AG09309 (cell line): ENCODE measurements at places on chromosomes 5 and 9.

GRCh38 chr9:3971391-3972082 is 328.3 kb downstream of the GLIS3 start:
- no peak for DNase-seq

DNA sequence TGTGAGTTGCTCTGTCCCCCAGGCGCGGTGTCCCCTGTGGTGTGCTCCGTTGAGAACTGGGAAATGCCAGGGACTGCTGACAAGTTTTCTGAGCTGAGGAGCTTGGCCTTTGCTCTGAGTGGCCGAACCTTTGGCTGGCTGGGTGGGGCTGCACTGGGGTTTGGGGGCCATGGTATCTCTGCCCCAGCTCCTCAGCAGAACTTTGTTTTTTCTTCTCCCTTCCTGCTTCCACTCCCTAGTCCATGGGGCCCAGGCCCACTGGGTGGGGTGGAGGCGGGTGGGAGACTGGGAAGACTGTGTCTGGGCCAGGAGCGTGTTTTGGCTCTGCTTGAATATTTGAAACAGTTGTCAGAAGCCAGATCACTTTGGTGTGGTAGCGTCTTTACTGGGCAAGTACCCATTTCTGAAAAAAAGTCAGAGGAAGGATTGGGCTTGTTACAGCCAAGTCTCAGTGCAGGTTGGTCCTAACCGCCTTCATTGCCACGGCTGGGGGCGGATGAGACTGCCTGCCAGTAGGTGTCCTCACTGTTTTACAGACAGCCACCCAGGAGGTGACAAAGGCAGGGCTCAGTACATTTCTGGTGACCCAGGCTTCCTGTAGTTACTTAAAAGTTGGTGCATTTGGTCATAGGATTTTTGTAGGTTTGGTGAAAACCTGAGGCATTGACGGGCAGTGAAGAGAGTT is 92.7 kb downstream of the DAB2IP start:
- peak; percentile 8 for DNase-seq

DNA sequence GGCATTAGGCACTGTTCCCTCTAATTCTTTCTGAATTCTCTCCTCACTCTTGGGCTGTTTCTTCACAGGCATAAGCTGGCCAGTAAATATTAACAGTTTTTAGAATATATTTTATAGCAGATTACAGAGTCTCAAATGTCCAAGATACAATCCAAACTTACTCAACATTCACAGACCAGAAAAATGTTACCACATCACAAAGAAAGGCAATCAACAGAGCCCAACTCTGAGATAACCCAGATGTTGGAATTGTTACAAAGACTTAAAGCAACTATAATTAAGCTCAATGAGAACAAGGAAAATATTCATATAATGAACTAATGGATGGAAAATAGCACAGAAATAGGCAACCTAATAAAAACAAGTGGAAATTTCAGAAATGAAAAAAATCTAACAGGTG is 401.1 kb upstream of the RGMB start:
- DNase-seq, result no peak

DNA sequence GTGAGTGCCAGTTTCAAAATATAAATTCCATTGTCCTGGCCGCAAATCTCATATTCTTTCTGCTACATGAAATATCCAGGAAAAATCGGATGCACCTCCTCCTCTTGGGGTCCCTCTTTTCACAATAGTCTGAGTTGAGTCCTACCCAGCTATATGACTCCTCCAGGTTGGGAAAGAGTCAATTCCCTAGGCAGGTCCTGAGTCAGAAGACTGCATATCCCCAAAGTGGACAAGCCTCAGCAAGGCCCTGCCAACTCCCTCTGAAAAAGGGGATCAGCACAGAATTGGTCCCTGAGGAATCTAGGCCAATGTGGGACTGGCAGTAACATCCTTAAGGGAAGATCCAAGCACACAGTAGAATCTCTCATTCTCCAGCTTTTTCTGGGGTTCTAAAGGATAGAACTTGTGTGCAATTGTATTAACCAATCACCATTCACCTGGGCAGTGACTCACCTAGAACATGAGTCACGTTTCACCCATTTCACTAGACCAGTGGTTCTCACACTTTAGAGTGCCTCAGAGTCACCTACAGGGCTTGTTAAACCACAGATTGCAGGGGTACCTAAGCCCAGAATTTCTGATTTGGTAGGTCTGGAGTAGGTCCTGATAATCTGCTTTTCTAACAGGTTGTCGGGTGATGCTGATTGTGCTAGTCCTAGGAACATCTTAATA is 44.7 kb upstream of the TMEM215 start:
- no peak for DNase-seq

- no peak for DNase-seq
These were observed 75.0 kb upstream of the HSPA9 start for GRCh38 chr5:138650196-138650595.

- DNase-seq, result no peak
These were observed 198.7 kb downstream of the NR2F1-AS1 start for GRCh38 chr5:93382188-93382825.

- no peak for DNase-seq
These were observed 957 bp downstream of the SHB start for GRCh38 chr9:38067859-38068681.

- DNase-seq, result no peak
These were observed 13.2 kb downstream of the CSF1R start for GRCh38 chr5:150073086-150073625.

DNA sequence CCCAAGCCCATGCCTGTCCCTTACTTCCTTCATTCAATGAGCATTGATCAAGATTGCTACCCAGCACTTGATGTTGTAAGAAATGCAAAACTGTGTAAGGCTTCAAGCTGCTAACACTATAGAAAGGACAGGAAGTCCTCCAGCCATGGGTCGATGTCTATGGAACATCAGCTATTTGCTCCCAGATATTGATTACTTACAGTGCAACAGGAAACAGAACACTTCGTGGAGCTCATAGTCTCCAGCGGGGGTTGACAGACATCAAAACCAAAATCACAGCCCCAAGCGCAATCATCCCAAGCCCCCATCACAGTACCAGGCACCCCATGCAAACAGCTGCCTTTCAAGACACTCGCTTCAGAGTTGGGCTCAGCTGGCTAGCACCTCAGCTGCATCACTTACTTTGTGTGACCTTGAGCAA is 26.8 kb upstream of the DUSP1 start:
- DNase-seq, result no peak

GRCh38 chr5:163453705-163454104 is 6.2 kb downstream of the NUDCD2 start:
- DNase-seq, result no peak

DNA sequence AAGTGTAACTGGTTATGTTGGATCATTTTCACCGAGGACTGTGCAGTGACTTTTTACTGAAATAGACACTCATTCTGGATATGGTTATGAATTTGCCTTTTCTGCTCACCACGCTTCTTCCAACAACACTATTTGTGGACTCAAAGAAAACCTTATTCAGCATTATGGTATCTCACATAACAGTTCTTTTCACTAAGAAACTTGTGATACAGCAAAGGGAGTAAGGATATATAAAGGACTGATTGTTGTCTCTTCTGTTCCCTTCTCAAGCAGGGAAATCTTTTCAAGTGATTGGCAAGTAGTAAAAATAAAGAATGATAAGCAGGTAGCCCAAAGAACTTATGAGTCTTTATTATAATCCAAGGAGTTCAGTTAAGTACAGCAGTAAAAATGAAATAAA is 131.5 kb upstream of the SV2C start:
- no peak for DNase-seq

DNA sequence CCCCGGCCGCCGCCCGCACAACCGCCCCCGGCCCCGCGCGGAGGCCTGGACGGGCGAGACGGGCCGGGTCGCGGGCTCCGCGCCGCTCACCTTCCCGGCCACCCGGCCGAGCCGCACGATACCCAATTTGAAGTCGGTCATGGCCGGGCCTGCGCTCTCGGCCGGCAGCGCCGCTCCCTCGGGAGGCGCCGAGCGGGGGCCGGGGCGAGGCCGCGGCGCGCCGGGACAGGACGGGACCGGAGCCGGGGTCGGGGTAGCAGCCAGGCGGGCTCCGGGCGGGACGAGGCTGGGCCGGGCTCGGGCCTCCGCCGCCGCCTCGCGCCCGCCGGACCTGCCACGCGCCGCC is 216 bp downstream of the ZMYND19 start:
- DNase-seq, result no peak

DNA sequence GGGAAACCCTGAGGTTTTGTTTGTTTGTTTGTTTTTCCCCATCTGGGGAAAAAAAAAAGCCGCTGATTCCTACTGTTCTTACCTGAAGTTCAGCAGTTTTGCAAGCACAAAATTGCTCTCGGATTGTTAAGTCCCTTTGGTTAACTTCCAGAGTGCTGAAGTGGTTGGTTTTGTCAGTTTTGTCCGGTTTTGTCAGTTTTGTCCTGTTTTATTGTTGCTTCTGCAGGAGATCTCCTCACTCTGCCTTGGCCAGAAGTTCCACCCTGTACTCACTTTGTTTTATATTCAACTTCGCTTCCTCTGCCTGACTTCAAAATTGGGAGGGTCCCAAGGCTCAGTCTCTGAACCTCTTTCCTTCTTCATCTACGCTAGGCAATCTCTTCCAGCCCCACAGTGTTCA is 14.4 kb downstream of the ZNF346 start:
- no peak for DNase-seq

DNA sequence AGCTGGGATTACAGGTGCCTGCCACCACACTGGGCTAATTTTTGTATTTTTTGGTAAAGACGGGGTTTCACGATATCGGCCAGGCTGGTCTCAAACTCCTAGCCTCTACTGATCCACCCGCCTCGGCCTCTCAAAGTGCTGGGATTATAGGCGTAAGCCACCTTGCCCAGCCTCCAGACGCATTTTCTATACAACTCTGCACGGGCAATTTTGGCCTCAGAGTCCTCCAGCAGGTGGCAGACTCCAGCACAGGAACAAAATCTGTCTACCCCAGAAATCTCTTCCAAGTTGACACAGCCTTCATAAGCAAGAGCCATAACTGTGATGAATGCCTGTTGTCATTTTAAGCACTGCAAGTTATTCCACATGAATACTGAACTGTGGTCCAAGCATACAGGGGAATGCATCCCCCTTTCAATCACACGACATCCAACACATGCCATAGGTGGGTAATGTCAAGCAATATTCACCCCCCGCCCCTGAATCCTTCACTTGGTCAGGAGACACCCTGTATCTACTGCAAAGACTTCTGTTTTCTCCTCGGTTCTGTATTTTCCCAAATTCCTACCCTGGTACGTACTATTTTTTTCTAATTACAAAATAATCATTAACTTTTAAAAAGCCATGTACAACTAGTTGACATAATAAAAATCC is 50.8 kb downstream of the ALDH7A1 start:
- no peak for DNase-seq

DNA sequence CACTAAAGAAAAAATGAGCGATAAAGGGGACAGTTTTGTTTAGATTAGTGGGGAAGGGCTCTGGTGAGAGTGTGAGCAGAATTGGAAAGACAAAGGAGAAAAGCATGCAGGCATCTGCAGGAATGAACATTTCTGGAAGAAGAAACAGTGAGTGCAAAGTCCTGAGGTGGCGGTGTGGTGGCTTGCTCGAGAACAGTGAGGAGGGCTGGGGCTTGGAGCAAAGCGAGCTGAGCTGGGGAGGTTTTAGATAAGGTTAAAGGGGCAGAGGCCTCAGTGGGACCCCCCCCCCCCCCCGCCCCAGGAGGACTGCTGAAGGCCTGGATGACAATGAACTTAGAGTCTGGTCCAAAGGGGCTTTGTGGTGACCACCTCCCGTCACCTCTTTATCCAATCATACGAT is 202.7 kb upstream of the MVB12B start:
- no peak for DNase-seq

DNA sequence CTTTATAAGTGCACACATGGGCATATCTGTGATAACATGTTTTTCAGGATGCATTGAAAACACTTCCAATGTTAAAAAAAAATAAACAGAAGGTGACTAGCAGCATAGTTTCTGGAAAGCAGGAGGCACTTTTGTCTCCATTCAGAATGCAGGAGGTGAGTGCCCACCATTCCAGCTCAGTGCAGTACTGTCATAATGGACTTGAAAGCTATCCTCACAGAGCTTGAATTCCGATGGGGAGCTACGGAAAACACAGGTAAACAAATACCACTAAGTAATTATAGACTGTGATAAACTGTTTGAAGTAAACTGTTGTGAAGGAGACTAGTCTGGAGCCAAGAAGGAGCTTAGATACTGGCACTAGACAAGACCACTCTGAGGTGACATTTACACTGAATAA is 9.9 kb downstream of the FBN2 start:
- no peak for DNase-seq

DNA sequence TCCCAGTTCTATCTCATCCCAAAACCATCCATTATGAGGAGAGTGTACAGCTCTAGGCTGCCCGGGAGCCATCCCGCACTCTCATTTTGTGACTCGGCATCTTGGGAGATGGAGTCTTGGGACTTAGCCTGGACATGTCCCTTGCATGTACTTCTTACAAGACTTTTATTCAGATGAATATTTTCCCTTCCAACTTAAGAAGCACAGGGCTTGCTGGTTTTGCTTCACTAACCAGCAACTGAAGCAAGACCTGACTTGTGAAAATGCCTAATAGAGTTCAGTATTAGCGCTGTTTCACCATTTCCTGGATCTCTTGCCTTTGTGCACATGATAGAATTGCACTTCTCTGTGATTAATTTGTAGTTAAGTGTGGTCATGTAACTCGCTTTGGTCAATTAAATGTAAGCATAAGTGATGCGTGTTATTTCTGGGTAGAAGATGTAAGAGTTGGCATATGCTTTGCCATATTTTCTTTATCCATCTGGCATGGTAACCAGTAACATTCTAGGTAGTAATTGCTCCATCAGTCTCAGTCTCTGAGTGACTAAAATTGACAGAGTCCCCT is 55.8 kb downstream of the PDCD1LG2 start:
- no peak for DNase-seq

DNA sequence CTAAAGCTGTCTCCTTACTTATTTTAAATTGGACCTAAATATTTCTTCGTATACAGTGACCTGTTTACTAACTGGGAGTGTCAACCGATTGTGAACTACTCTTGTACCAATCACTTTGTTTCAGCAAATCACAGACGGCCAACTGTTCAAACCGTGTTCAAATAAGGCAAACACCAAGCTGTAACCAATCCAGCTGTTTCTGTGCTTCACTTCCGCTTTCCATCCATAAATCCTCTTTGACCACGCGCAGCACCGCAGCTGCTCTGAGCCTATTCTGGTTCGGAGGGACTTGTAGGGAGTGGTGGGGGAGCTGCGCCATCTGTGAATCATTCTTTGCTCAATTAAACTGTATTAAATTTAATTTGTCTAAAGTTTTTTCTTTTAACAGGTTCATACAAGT is 4.8 kb upstream of the FAM240B start:
- no peak for DNase-seq

GRCh38 chr5:33936381-33937016 is at the start of gene RXFP3:
Gene RXFP3, plus strand, starts transcription at chr5:33936386. Its CDS starts 355 bp downstream, at chr5:33936741.
- no peak for DNase-seq
